ENCODE measurements at places on chromosomes 7 and 10.

- no peak for DNase-seq
Measured at GRCh38 chr10:6047847-6048246, 14.3 kb downstream of the IL2RA start.

- peak; percentile 55 for DNase-seq
Measured at GRCh38 chr7:155644971-155645509, 579 bp downstream of the RBM33 start.

DNA sequence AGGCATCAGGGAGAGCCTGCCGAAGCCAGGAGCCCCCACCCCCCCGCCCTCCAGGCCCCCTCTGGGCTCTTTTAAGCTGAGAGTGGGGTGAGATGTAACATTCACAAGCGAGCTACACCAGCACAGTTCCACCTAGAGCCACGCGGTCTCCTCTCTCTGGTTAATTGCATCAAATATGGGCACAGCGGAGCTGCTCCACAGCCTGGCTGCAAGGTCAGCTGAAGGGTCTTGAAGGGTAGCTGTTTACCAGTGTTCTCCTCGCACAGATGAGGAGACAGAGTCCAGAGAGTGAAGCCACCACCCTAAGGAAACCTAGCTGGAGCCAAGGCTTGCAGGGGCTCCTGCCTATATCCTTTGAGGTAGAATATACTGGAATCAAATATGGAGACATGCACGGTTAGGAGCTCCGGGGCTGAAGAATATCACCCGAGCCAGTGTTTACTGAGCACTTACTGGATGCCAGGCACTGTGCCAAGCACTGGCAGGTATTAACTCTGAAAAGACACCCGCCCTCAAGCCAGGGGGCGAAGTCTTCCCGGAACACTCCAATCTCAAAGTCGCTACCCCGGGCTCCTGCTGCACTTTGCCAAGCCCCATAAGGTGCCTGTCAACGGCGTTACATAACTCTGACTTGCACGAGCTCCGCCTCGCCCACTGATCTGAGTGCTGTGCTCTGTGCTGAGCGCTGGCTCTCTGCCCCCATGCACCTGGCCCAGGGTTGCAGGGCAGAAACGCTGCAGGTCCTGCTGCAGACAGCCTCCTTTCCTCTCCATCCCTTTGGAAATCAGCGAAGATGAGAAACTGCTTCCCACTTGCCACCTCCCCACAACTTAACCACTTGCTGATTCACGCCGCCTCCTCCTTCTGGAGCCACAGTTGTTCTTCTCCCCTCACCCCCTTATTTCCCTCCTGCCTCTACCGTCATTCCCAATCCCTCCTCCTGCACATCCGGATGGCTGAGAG is 5.4 kb downstream of the CHST15 start:
- DNase-seq: no peak

- peak; percentile 48 for DNase-seq
Measured at GRCh38 chr10:96645191-96645721, 58.4 kb upstream of the TM9SF3 start.

DNA sequence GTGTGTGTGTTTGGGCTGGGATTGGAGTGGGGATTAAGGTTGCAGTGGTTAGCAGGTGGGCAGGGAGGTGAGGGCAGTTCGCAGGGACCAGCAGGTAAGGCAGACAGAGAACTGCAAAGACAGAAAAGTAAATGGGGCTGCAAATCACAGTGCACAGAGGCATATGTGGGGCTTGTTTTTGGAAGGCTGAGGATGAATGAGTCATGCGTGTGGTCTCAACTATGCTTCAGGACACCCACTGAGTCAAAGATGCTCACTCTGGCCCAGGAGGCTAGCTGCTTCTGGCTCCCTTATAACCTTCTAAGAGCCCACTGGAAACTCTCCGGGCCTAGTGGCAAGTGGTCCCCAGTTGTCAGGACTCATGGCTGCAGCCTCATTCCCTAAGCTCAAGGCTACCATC is 118.2 kb downstream of the ZNF248 start:
- no peak for DNase-seq

- DNase-seq: peak; percentile 35
Measured at GRCh38 chr7:105429746-105430612, 41.3 kb upstream of the SRPK2 start.

DNA sequence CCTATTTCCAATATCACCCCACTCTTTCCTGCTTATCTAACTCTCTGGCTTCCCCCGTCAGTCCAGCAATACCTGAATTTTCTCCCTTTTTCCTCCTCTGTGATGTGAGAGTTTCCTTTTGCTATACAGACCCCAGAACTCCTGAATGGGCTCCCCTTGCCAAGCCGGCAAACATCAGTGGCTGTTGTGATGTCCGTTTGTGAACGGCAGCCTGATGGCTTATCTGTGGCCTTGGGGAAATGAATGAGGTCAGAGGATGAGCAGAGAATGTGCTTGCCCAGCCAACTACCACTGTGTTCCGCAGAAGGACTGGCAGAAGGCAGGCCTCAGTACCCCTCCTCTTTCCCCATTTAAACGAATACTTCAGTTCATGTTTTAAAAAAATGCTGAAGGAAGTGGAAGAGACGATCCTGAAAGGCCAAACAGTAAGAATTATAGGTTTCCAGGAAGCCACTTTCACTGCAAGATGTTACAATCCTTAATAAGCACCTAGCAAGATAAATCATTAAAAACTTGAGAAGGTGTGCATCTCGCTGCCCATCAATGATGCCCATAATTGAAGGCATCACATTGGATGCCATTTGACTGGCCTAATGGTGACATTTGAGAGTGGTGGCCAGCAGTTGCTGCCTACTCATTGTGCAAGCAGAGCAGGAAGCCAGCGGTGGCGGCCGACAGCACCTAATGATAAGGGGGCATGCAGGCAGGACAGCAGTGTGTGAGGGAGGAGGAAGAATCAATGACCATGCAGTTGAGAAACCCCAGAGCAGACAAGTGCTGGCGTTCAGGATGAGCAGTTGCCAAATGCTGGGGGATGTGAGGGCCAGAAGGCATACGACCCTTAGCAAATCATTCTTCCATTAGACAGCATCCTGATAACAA is 31.5 kb downstream of the SLC18A2 start:
- no peak for DNase-seq

DNA sequence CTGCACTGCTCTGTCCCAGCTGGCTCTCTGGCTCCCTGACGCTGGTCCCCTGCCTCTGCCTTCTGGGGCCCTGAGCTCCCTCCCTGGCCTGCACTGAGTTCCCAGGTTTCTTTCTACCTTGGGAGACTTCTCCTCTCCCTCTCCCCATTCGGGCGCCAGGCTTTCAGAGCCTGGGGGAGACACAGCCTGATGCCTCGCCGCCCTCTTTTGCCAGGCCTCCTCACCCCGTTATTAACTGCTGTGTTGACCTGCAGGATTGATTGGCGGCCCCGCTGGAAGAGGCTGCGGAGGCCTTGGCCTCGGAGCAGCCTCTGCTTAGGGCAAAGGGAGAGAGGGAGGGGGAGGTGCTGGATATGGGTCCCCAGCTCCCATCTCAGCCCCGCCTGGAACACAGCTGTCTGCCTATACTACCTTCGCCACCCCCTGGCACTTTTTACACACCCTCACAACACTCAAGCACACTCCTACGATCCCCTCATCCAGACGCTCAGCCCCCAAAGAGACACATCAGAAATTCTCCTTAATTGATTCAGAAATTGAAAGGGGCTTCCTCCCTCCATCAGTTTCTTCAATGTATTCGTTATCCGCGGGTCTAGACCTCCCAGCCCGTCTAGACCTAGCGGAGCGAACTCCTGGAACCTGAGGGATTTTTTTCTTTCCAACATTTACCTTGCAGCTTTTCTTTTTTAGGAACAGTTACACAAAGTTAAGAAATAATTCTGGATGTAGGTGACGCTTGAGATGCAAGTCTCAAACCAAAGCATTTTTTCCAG is 7.1 kb upstream of the PAX2 start:
- no peak for DNase-seq

DNA sequence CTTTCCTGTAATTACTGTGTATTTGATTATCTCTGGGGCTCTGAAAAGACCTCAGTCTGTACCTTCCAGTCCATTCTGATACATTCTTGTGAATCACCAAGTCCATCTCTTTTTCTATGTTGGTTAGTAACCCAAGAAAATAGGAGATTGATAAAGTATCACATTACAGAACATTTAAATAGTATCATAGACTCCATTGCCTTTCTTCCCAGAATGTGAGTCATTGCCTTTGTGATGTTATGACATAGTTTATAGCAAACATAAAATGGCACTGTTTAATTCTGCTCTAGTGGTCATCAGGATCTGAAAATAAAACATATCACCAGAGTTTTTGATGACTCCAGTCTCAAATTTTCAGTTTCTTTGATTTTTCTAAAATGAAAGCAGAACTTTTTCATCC is 78.4 kb downstream of the NRG3 start:
- DNase-seq: no peak

DNA sequence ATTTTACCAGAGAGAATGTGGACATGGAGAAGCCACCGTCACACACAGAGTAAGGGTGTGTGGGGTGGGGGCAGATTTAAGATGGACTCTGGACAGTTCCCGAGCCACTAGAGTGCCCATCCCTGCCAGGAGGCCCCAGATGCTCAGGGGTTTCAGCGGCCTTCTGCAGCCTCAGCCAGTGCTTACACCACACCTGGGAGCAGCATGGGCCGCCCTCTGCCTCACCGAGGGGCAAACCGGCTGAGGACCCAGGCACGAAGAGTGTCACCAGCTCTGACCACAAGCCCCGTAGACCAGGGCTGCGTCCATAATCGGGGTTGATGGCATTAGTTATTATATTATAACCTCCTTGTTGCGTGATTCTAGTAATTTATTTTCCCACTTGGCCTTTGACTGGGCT is 6.7 kb upstream of the MNX1 start:
- no peak for DNase-seq

DNA sequence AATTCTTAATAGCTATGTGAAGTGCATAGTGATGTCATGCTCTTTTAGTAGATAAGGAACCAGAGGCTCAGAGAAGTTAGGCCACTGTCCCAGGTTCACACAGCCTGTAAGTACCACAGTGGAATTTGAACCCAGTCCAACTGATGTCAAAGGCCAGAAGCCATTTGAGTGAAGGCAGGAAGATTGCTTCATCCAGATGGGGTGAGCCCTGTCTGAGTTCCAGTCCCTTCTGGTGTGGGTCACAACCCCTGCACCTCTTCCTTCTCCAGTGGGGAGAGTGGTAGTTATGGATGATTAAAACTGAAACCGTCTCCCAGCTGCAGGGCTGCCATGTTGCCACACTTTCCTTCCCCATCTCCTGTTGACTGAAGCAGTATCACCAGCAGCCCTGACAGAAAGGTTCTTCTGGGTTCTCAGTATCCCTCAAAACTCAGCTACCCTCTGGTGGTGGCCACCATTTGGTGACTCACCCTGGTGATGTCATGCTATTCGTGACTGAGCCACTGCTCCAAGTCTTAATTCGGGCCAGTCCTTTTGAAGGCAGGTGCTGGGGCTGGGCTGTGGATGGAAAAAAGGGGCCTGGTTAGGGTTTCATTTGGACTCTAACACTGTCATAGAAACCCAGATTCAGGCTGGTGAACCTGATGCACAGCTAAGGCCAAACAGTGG is 1.5 kb upstream of the C10orf95 start:
- no peak for DNase-seq

DNA sequence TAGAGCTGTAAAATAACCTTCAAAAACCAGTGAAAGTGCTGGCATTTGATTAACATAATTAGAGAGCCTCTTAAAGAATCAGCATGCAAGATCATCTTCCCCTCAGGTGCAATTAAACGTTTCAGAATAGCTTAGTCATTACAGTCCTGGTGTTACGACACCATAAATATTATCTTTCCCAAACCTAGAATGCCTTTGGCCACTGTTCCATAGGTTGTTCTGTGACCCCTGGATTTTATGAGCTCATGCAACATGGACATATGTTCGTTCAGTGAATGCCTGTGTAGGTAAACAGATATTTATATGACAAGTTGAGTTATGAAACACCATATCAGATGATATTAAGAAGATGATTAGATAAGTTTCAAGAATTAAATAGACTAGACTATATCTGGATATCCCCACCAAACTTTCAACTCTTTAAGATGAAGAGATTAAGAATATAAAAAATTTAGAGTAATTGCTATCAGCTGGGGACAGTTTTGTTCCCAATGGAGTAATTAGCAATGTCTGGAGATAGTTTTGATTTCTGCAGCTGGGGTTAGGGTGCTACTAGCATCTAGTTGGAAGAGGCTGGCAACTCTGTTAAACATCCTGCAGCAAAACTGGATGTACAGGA is 263.5 kb upstream of the DKK1 start:
- DNase-seq: no peak

DNA sequence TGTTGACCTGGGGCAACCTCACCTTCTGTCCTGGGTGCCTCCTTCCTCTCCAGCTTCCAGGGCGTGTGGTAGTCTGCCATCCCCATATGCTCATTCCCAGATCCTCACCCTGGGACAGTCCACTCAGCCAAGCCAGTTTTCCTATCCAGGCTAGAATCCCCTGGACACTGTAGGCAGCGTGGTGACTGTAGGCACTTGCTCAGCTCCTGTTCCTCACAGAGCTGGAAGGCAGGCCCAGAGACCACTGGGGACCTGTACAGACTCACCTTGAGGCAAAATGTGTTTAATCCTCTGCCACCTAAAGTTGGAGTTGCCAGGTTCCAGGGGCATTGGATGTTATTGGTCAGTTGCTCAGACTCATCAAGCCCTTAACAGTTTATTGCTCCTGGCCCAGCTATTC is 2.4 kb upstream of the GRID1 start:
- no peak for DNase-seq

GRCh38 chr10:35063837-35064454 is 26.2 kb downstream of the CUL2 start:
- no peak for DNase-seq

DNA sequence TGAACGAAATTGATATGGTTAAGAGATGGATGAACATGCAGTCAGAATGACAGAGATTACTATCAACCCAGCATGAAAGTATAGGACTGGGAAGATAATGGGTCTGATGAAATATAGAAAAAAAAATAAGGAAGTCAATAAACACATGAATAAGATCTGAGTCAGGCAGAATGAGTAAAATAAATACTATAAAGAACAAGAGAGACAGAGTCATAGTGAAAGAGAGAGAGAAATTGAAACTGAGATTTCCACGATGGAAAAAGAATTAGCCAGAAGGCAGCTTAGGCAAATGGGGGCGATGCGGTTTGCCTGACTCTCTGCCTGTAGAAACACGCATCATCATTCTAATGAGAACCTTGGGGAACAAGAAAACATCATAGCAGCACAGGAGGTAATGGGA is 26.6 kb downstream of the SEMA3D start:
- DNase-seq: no peak

- no peak for DNase-seq
Measured at GRCh38 chr10:51014680-51015389, 59.5 kb upstream of the PRKG1 start.

- DNase-seq: peak; percentile 47
Measured at GRCh38 chr10:128062881-128063563, 63.2 kb downstream of the MKI67 start.

GRCh38 chr7:101058355-101058754 is 26.9 kb upstream of the TRIM56 start:
- DNase-seq: peak; percentile 43

GRCh38 chr10:11255796-11256444 is 238.2 kb downstream of the CELF2 start:
- DNase-seq: no peak

GRCh38 chr10:113261611-113262091 is 291.2 kb upstream of the HABP2 start:
- no peak for DNase-seq

- no peak for DNase-seq
Measured at GRCh38 chr10:96082748-96083147, 39.4 kb downstream of the CCNJ start.

GRCh38 chr10:61793760-61794703 is 107.5 kb upstream of the ARID5B start:
- DNase-seq: no peak

Data from germinal center (tissue), 1 donor.